Stimulated activated CD4-positive, alpha-beta T cell treated with anti-CD3 and anti-CD28 coated beads, Interleukin-1b, Interleukin-23, amount 100 ng/mL, for 1 hour (primary cell): ENCODE measurements at places on chromosomes 1 and 21.

- DNase-seq = no peak
Observed at GRCh38 chr21:41149199-41149598, 18.8 kb upstream of the BACE2 start.

- no peak for DNase-seq
Observed at GRCh38 chr1:54564312-54565112, 16.5 kb downstream of the ACOT11 start.

GRCh38 chr1:206798384-206798996 is 26.2 kb upstream of the IL10 start:
- no peak for DNase-seq

- no peak for DNase-seq
Observed at GRCh38 chr1:228723921-228724320, 11.4 kb upstream of the RHOU start.

- DNase-seq = peak; percentile 6
Observed at GRCh38 chr1:179228783-179229213, 679 bp downstream of the ABL2 start.

DNA sequence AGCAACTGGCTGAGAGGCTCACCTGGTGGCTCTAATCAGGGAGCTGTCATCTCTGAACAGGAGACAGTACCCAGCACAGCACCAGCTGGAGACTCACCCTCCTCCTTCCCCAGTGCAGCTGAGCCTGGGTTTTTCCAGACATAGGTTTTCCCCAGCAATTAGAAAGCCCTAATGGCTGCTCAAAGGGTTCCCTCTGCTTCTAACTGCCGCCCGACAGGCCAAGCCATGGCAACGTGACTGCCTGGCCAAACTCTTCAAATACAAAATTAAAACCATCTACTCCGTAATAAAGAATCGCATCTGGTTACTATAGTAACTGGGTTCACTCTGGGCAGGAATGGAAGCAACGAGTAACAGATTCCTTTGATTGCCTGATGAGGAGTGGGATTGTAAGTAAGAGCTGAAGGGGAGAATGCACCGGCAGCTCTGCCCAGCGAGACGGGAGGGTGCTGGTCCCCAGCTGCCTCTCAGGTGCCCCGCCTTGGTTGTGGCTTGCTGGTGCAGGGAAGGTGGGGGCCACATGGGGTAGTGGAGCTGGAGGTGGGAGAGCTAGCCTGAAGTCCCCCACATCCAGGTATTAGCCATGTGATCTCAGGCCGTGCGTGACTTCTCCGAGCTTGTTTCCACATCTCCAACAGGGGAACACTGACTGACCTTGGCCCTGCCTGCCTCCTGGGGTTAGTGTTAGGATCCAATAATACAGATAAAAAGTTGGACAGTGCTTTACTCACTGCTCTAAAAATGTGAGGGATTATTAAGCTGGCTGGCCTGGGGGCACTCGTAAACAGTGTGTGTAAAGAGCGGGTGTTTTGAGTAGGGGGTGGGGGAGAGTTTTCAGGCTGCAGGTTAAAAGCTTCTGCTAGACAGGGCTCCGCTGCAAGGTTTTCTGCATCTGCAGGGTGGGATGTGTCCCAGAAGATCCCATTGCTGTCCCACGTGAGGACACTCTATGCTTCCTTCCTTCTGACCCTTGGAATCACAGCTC is 94.2 kb downstream of the KCNN3 start:
- DNase-seq = no peak

DNA sequence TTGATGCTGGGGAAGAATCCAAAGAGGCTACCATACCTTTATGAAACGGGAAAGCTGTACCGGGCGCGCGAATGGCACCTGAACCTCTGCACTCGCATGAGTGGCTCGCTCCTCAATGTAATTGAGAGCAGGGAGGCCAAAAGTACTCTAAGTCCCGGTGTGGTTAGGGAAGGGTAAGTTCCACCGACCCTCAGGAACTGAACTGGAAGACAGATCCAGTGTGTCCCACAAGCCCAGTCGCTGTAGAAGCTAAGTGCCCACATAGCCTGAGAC is 1.0 kb downstream of the GATAD2B start:
- DNase-seq = no peak

DNA sequence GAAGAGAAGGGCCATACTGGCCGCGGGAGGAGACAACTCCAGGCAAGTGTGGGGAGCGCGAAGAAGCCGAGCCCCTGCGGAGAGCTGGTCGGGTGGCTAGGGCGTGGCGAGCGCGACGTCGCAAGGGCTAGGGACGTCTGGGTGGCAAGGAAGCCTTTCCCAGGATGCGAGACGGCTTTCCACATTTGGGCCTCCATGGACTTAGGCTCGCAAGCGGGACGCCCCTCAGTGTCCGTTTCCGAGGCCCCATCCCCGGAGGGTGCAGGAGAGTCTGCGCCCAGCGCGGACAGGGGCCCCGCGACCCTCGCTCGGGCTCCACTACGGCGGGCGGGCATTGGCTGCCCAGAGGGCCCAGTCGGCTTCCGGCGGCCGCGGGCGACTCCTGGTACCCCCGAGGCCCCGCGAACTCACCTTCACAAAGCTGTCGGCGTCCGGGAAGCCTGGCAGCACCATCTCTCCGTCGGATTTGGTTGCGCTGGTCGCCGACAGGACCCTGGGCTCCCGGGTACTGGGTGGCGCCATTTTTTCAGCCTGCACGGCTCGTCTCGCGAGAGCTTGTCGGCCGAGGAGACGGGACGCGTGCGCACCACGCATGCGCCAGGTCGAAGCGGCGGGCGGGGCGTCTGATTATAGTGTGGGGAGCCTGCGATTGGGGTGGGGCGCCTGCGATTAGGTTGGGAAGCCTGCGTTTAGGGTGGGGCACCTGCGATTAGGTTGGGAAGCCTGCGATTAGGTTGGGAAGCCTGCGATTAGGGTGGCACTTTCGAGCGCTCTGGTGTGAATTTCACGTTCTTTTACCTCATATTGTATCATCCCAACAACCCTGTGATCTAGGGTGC is at the start of gene EXOSC10:
EXOSC10 (minus strand) TSS at position 560 of the 839 bp plus-strand sequence; CDS start at position 522, 38 bp downstream.
- peak; percentile 90 for DNase-seq

- no peak for DNase-seq
Observed at GRCh38 chr21:43598416-43599120, 60.7 kb downstream of the HSF2BP start.

GRCh38 chr1:15174615-15174983 is 21.1 kb downstream of the TMEM51 start:
- no peak for DNase-seq

- no peak for DNase-seq
Observed at GRCh38 chr1:59230622-59231021, 66.3 kb upstream of the FGGY start.

DNA sequence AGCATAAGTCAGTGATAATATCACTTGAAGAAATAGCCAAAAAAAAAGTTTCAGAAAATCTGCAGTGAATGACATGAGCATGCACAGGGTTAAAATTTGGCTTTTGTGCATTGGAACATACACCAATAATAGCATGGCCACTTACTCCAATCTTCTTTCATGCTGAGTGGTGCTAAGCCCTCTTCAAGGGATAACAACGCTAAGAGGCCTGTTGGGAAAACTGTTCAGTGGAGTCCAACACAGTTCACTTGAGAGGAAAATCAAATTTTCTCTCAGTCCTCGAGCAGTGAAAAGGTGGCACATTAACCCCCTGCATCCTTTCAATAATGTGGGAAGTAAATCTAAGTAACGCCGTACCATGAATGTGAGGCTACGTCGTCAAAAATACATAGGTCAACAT is 264.7 kb downstream of the SPATA17 start:
- DNase-seq = no peak

DNA sequence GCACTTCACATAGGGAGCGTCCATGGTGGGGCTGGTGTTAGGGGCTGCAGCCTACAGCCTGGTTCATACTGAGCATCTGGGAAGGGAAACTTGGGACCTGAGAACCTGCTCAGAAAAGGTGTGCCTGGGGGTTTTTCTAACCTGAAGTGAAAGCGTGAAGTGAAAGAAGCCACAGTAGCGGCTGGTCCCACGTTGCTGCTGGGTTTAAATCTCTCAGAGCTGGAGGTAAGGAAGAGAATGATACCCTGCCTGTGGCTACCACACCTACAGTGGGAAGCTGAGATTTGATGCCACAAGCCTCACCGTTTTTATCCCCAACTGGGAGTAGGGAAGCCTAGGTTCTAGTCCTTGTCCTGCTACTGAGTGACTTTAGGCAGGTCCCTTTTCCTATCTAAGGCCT is 21.0 kb upstream of the FUCA1 start:
- no peak for DNase-seq

- DNase-seq = no peak
Observed at GRCh38 chr1:84504580-84505492, 1.4 kb upstream of the SPATA1 start.

GRCh38 chr1:210917560-210918169 is 216.3 kb downstream of the KCNH1 start:
- DNase-seq = no peak

DNA sequence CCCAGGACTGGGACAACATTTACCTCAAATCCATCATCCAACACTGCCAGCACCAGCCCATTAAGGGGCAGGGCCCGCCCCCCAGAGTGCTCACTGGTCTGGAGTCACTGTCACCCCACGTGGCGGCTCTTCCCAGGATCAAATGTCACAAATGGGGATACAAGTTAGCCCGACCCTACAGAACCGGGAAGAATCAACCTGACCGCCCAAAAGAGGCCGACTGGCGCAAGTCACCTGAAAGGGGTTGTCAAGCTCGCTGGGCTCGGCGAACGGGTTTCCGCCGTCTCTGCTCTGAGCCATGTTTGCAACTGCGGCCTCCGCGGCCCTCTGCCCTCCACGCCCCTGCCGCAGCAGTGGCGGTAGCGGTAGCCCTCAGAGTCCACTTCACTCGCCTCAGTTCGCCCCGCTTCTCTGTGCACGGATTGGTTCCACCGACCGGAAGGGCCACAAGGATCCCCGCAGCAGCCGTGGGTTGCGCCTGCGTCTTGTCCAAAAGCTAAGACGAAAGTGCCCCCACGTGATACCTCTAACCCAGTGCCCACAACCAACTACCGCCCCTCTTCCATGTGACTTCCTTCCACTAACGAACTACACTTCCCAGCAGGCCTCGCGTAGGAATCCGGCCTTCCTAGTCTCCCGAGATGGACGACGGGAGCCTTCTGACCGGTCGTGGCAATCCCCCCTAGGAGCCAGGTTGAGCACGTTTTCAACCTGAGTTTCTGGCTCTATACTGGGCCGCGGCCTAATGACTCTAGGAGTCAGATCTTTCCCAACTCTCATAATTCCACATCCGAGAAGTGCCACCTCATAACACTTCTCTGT is at the start of gene SCAMP3:
SCAMP3 (minus strand) TSS at position 509 of the 822 bp plus-strand sequence; CDS start at position 300, 209 bp downstream.
- DNase-seq = peak; percentile 63

GRCh38 chr1:192539297-192540092 is 36.1 kb upstream of the RGS1 start:
- DNase-seq = no peak

DNA sequence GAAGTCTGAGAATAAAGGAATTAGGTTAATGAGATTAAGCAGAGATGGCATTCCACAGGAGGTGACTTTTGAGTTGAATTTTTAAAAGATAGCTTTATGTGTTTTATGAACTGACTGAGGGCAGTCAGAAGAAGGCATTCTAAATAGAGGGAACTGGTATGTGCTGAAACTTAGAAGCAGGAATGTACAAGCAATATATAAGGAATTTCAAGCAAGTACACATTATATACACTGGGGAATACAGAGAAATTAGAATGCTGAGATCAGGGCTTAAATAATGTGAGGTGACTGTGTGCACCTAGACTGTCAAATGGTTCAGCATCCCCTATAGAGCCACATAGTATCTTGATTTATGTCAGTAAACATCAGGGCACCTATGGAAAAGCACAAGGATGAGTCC is 19.3 kb downstream of the WNT2B start:
- DNase-seq = no peak

DNA sequence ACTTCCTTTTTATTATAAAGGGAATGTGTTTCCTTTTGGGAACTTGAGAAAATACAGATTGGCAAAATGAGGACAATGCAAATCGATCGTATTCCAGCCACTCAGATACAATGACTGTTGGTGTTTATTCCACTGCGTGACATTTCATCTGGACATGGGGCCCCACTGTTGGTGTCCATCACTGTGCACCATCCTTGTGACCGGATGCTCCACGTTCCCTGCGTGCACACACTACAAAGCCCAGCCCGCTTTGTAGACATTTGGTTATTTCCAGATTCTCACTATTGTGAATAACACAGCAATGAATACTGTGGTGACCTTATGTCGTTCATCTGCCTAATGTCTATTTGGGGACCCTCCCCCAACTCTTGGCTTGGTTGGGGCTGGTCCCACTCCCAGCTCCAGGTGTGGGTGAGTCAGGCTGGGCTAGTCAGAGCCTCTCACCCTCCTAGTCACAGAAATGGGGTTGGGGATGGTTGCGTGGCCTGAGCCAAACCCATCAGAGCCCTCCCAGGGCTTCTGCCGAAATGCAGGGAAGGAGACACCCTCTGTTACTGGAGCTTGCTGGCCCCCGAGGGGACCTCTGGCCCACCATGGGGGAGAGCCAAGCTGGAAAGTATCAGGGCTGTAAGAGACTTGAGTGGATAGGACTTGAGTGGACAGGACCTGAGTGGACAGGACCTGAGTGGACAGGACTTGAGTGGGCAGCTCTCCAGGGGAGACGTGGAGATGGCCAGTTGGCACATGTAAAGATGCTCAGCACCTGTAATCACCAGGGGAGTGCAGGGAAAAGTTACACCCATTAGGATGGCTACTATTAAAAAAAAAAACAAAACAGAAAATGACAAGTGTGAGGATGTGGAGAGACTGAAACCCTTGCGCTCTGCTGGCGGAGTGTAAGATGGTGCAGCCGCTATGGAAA is 57.1 kb upstream of the ADARB1 start:
- no peak for DNase-seq

DNA sequence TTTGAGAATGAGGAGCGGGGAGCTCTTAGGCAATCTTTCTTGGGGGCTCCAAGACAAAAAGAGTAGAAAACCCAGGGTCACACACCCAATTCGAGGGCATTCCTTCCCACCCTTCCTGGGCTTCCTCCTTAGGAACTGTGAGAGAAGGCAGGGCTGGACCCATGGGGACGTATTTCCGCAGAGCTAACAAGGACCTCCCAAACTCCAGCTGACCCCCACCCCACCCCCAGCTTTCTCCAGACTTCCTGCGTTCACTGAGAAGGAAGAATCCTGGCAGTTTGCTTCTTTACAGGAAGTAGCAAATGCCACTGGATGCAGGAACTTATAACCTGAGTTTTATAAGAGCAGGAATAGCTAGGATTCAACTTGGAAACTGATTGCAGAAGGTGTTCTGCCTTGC is 2.7 kb upstream of the LHX9 start:
- no peak for DNase-seq

DNA sequence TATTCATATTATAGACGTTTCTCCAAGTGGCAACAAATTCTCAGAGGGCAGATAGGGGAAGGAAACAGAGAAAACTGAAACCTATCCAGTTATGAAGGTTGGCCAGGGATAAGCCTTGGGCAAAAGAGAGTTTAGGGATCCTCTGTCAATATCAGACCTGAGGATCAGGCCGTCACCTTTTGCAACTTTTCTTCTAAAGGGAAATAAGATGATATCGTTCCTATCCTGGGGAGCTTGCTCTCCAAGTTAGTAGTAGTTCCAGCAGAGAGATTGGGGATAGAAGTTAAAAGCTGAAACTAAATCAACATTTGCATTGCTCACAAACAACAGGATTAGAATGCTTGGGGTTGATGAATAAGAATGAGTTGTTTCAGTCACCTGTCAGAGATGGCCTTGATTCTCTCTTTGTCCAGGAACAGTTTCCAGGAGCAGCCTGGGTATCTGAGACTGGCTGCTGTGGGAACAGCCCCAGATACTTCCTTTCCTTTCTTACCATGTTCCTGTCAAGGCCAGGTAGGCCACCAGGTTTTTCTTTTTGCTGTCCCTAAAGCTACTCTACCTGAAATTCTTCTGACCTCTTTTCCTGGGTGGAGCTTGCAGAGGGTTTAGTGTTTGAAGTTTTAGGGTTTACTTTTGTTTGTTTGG is 2.5 kb downstream of the RIIAD1 start:
- DNase-seq = no peak
